ENCODE measurements at places on chromosomes 16 and 17.

GRCh38 chr17:77848257-77848656 lies 110.2 kb upstream of the TNRC6C start:
- no peak for DNase-seq

GRCh38 chr17:792277-792676 lies 10.1 kb downstream of the MRM3 start:
- no peak for DNase-seq

DNA sequence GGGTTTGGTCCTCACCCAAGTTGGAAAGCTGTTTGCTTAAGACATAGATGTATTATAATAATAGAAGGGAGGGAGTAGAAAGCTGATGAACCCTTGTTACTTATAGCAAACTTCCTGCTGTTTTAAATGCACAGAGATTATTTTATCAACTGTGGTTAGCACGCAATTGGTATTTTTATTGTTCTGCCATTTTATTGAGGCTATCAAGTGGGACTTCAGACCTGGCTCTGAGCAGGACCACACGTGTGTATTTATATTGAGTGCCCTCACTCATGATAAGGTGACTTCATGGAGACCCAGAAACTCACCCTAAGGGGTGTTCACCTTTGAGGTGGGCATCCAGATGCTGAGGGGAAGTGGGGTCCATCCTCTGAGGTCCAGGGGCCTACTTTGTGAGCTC lies 17.0 kb downstream of the KLHL36 start:
- DNase-seq: no peak

DNA sequence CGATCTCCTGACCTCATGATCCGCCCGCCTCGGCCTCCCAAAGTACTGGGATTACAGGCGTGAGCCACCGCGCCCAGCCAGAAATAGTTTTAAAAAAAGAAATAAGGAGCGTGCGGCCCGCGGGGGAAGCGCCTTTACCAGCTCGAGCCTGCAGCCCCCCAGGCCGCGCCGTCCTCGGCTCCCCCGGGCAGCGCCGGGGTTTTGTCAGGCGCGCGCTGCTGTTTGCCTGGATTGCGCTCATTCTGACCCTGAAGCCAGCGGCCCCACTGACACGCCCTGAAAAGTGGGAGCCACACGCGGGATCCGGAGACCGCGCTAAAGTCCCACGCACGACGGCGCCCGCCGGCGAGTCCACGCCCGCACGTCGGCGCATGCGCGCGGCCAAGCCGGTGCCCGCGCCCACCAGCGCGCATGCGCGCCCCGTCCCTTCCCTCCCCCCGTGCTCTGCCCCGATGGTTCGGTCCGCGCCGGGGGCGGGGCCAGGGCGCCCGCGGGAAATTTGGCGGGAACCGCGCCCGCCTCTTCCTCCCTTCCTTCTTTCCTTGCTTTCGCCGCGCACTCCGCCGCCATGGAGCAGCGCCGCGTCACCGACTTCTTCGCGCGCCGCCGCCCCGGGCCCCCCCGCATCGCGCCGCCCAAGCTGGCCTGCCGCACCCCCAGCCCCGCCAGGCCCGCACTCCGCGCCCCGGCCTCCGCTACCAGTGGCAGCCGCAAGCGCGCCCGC lies at the start of gene CDT1:
CDT1 (plus strand) TSS at position 526 of the 724 bp plus-strand sequence; CDS start at position 569, 43 bp downstream.
- peak; percentile 98 for DNase-seq

DNA sequence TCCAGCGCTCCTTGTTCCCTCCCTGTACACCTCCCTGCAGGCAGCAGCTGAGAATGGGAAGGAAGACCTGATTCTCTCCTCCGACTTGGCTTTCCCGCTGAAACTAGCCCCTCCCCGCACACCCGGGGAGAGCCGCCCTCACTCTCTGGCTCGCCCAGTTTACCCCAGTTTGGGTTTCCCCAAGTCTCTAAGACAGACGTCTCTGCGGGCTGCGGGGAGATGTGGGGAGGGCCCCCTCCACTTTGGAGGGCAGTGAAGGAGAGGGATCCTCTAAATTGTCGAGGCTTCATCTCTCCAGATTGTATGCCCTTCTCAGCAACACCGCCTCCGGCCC lies 797 bp downstream of the GRB7 start:
- peak; percentile 72 for DNase-seq

DNA sequence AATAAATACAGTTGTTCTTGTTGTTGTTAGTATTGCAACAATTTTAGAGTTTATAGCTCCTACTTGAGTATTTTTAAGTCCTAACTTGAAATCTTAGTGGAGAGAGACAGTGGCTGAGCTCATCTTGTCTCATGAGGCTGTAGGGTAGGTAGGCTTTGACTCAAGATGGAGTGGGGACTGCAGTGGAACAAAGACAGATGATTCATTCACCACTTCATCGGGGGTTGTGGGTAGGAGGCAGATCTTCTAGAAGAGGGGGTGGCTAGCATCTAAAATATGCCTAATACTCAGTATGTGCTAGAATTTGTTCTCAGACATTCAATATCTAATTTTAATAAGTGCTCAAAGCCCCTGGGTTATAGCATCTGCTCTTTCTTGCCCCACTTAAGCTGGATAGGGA lies 13.1 kb upstream of the MMD start:
- no peak for DNase-seq

DNA sequence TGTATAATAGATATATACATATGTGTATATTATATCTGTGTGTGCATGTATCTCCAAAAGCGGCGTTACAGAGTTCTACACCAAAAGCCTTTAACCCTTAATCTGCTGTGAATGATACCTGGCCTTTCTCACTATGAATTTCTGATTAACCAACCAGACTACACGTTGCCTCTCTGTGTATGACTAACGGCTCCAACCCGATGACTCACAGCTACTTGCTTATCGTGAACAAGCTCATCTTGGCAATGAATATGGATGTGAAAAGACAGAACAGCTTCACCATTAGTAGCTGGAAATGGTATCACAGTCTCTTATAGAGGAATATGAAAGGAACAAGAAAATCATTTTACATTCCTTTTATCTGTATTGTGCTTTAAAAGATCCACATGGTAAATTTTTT lies 23.8 kb upstream of the ARHGAP44 start:
- DNase-seq: no peak

DNA sequence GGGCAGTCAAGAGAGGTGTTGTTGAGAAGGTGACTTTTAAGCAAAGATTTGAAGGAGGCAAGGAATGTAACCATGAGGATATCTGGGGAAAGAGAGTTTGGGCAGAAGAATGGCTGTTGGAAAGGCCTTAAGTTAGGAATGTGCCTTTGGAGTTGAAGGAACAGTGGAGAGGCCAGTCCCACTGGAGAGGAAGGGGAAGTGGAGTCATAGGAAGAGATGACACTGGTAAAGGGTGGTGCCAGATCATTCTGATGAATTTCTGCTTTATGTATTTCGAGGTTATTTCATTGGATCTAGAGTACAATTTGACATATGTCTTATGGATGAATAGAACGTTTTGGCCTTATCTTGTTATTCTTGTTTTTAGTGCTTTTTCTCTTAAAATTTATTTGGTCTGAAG lies 93.5 kb downstream of the WWP2 start:
- no peak for DNase-seq

GRCh38 chr16:69941251-69942098 lies 9.7 kb upstream of the CLEC18A start:
- no peak for DNase-seq

GRCh38 chr17:37176723-37177122 lies 199.1 kb upstream of the C17orf78 start:
- DNase-seq: no peak

DNA sequence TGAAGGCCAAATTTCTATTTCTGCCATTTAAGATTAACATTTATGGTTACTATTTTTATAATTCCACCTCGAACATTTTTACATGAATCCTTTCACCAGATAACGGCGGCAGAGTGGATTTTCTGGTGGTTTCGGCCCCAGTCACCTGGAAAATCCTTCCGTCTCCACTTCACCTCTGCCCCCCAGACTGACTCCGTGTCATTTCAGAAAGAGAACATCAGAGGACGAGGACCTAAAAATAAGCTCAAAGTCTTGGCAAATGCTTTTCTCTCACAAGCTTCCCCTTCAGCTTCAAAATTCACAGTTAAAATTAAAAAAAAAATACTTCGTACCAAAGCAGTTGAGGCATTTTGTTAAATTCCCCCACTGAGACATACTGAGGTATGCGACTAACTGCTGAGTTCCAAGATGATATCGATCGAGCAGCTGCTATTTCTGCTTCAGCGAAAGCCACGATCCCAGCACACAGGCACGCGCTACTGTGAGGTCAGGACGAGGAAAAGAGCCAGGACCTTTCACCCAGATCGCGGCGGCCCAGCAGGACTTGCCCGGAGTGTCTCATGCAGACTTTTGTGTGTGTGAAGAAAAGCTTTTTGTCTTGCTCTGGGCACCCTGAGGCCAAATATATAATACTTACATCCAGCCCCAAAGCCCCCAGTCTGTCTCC lies 36.8 kb downstream of the ASPA start:
- DNase-seq: no peak

GRCh38 chr17:48100160-48100559 lies 1.1 kb downstream of the CBX1 start:
- no peak for DNase-seq

- DNase-seq: peak; percentile 66
Observed at GRCh38 chr17:39927929-39928857, 661 bp downstream of the LRRC3C start.

DNA sequence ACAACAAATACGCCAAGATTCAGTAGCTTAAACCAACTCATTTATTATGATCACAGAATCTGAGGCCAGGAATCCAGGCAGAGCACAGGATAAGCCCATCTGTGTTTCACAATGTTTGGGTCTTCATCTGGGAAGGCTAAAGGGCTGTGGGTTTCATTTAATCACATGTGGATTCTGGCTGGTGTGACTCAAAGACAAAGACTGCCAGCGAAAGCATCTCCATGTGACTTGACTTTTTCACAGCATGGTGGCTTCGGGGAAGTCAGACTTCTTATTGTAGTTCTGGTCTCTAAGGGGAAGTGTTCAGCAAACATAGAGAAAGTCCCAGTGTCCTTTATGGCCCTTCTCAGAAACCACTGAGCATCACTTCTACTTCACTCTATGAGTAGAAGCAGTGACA lies 1014.4 kb upstream of the GOT2 start:
- no peak for DNase-seq

DNA sequence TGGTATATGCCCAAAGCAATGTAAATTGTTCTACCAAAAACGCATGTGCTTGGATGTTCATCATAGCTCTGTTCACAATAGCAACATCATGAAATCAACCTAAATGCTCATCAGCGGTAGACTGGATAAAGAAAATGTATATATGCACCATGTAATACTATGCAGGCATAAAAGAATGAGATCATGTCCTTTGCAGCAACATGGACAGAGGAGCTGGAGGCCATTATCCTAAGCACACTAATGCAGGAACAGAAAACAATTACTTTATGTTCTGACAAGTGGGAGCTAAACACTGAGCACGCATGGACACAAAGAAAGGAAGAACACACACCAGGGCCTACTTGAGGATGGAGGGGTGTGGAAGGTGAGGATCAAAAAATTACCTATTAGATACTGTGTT lies 33.7 kb downstream of the TANC2 start:
- no peak for DNase-seq

DNA sequence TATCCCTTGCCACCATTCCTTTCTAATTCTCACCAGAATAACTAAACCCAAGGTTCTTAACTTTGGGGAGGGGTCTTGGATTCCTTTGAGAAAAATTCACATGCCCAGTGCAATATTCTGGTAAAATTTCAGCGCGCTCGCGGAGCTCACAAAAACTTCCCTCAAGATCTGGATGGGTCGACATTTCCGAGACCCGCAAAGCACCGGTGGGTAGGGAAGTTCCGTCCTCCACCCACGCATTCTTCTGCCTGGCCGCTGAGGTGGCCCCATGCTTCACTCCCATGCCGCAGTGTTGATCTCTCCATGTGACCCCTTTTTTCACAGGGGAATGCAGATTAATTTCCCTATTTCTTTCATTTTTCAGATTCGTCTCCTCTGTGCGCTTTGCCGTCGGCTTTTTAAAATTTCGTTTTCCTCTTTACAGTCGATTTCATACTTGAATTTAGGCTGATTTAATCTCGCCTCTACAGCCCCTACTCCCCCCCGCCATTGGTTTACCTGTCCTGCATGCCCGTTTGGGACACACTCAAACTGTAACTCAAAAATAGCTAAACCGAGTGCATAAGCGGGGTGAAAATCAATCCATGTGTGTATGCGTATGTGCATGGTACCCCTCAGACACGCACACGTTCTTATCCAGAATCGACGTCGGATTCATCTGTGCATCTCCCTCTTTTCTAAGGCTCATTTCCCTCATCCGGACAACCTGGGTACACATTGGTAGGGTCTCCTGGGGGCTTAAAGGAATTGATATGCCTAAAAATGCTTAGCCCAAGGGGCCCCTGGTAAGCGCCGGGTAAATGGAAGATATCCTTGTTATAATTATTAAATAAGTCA lies 1.4 kb upstream of the SP6 start:
- no peak for DNase-seq

DNA sequence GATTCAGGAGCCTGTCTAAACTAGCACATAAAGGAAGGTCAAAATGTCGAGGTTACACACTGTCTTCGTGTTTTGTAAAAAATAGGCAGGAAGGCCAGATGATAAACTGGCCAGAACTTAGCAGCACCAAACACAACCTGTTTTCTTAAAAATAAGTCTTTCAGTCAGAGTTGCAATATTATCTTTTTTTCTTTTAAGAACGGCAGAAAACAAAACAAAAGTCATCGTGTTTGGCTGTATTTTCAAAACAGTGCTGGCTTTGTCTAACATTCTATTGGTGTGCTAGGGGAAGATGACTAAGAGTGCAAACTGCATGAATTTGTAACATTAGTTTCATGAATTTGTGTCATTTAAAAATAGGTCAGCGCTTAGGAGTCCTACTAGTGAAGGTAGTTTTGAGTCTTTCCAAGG lies 5.3 kb downstream of the MAF start:
- DNase-seq: no peak

DNA sequence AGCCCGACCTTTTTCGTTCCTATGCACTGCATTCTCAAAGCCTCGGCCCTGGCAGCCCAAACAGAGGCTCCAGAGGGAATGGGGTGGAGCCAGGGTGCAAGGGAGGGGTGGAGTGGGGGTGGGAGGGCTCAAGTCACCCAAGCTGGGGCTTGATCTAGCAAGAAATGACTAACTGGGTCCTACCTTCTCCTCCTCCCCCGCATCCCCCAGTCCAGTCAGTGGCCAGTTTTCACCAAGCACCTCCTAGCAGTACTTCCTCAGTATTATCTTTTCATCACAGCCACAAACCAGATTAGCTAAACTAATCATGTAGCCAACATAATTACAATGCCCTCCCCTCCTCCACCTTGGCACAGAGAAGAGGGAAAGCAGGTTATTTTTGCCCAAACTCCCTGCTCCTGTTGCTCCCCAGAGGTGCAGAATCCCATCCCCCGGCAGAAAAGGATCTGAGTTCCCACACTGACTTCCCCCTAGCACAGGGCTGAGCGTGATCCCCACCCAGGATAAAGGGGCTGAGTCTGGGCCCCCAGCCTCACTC lies 2.2 kb downstream of the JUP start:
- DNase-seq: no peak

- no peak for DNase-seq
Observed at GRCh38 chr16:75457485-75458021, 6.9 kb downstream of the TMEM170A start.

All from activated CD8-positive, alpha-beta memory T cell treated with anti-CD3 and anti-CD28 coated beads, Interleukin-2, amount 50 U/mL, for 48 hours (primary cell).